ENCODE measurements at places on chromosomes 7 and 10.

DNA sequence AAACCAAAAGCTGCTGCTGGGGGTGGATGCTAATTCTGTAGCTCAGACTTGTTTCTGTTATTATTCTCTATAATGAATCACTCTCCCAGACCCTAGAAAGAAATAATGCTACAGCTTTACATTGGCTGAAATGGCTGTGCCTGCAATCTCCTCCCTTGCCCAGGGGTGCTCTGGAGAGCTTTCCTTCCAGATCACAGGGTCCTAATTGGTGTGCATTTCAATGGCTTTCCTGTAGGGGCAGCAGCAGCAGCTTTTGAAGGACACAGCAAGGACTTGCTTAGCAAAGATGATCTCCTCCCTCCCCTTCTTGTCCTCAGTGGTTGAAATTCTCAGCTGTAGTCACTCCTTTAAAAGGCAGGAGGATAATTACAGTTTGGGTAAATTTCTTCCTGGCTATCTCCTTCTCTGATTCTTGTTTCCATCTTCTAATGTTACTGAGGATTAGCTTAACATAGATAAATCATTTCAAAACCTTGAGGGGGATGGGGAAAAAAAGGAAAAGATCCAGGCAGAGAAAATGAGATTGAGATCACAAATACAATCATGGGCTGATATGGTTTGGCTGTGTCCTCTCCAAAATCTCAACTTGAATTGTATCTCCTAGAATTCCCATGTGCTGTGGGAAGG, 120.2 kb upstream of the CTTNBP2 start:
- no peaks in the 10 kb centered on the region for H3K36me3 ChIP-seq
- H3K27ac ChIP-seq, result no peak overlapping the region
- H3K4me3 ChIP-seq, result no peak overlapping the region
- no peaks in the 10 kb centered on the region for H3K27me3 ChIP-seq
- no peaks in the 10 kb centered on the region for H3K4me1 ChIP-seq

- H3K4me1 ChIP-seq, result peaks cover 13% of the 10 kb centered on the region
- H3K36me3 ChIP-seq, result no peaks in the 10 kb centered on the region
- H3K4me3 ChIP-seq, result peak overlapping the region; percentile 34
- H3K27me3 ChIP-seq, result no peaks in the 10 kb centered on the region
Observed at GRCh38 chr10:70673043-70673928, 980 bp downstream of the ADAMTS14 start.

DNA sequence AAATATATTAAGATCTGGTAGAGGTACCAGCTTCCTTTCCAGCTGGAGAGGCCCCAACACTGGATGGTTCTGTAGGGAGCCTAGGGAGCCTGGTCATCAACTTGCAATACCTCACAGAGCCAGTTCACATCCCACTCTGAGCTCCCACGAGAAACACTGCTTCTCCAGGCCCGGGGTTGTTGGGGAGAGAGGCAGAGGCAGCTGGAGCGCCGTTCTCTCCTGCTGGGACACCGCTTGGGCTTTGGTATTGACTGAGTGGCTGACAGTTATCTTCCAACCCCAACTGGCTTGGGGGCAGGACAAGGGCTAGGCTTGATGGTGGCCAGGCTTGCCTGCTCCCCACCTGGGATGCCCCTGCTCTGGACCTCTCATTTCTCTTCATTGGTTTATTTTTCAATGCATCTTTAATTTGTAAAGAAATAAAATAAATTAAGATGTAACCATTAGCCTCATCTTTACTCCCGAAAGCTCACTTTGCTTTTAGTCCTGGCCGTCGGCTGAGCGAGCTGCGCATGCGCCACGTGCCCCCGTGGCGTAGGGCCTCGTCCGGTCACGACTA, 10.0 kb upstream of the CHCHD1 start:
- H3K27me3 ChIP-seq, result no peaks in the 10 kb centered on the region
- peak overlapping the region; percentile 96 for H3K4me3 ChIP-seq
- H3K27ac ChIP-seq, result peak overlapping the region; percentile 97
- H3K4me1 ChIP-seq, result peaks cover 29% of the 10 kb centered on the region
- no peaks in the 10 kb centered on the region for H3K36me3 ChIP-seq

DNA sequence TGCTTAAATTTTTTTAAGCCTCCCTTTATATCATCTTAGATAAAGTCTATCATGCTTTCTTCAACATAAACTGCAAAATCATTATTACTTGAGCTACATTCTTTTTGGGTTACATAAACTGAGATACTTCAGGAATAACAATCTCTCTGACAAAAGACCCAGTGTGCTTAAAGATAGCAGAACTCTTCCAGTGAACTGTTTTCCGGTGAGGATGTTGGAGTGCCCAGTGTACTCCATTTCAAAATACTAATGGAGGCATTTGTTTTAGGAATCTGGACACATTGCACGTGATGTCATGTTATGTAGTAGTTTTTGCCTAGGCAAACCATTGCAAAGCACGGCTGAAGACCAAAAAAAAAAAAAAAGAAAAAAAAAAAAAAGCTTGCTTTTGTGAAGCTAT, 388.2 kb upstream of the CELF2 start:
- no peaks in the 10 kb centered on the region for H3K36me3 ChIP-seq
- H3K4me1 ChIP-seq, result no peaks in the 10 kb centered on the region
- no peak for DNase-seq

DNA sequence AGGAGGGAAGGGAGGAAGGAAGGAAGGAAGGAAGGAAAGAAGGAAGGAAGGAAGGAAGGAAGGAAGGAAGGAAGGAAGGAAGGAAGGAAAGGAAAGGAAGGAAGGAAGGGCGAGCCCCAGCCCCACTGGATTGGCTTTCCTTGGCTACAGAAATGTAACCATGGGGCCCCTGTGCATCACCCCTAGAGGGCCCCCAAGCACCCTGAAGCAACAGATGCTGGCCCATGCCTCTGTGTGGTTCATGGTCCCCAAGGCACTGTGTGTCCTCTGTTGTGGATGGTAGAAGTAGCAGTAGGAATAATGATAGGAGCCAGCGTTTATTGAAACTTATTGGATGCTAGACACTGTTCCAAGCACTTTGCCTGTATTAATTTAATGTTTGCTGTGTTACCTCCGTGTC, 116.6 kb upstream of the MACROH2A2 start:
- no peaks in the 10 kb centered on the region for H3K36me3 ChIP-seq
- no peaks in the 10 kb centered on the region for H3K27me3 ChIP-seq
- no peak for DNase-seq
- H3K27ac ChIP-seq, result no peak overlapping the region
- peaks cover 3% of the 10 kb centered on the region for H3K4me1 ChIP-seq

All from gastrocnemius medialis (tissue), 4 donors.